Skeletal muscle cell (primary cell): ENCODE measurements at places on chromosomes 3 and 15.

DNA sequence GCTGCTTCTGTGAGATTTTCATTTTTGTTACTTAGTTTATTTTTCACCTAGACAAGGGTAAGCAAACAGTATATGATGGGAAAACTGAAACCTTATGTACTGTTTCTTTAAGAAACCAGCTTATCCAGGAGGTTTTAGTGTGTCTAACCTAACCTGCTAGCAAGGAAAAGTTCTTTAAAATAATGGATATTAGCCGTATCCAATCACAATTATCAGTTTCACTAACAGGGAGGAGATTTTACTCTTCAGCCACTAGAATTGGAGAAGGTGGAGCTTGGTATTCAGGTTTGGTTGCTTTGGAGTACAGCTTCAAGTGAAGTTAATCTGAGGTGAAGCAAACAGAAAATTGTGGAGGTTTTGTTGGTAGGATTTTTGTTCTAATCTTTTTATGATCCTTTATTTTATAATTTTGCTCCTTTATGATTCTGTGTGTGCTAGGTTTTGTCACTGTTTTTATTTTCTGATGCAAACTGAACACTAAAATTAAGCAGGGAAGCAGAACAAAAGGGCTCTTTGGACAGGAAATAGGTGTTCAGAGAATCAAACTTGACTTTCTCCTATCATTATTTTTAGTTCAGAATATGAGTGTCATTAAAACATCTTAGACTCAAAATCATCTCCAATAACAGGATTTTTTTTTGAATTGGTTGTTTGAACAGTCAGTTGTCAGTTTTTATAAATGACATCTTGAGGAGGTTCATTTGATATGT lies 13.0 kb downstream of the ZFAND6 start:
- DNase-seq, result peak; percentile 81

DNA sequence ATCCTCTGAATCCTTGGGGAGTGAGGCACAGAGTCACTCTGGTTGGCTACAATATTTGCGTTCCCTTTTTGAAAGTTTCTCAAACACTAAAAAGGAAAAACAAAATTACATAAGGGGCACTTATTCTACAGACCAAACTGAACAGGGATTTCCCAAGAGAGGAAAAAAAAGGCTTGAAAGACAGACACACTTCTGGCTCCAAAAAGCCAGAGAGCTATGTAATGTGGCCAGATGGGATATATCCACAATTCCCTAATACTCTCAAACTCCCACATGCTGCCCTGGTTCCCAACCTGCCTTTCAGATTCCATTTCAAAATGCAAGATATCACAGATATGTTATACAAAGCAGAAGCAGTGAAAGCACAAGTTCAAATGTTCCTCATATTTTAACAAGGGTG lies 1.6 kb downstream of the FRMD4B start:
- DNase-seq, result no peak

DNA sequence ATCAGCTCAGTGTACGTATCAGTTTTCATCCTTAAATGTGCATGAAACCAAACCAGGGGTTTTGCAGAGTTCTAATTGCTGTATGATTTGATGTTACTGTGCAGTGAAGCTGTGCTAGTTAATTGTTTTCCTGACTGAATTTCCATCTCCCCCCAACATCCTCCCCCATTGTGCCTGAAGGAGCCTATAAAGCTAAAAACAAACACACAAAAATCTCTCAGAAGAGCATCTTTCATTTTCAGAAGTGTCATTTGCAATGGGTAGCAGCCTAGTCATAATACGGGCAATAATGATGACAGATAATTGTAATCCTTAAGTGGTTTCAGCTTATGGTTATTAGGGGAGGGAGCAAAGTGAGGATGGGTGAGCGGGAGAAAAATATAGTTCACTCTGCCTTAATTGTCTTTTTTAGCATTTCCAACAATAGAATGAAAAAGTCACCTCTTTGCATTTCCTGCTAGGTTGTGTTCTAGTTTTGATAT lies 207.9 kb upstream of the TBL1XR1 start:
- DNase-seq, result no peak

DNA sequence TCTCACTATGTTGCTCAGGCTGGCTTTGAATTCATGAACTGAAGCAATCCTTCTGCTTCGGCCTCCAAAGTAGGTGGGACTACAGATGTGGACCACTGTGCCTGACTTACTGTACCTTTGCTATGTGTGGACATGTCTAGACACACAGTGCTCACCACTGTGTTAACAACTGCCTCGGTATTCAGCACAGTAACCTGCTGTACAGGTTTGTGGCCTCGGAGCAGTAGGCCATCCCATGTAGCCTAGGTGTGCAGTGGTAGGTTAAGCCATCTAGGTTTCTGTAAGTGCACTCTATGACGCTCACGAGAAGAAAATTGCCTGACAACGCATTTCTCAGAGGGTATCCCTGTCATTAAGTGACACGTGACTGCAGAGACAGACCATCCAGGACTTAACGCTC lies 70.3 kb downstream of the TAMM41 start:
- no peak for DNase-seq

- no peak for DNase-seq
Observed at GRCh38 chr15:88029696-88030095, 226.8 kb downstream of the NTRK3 start.

DNA sequence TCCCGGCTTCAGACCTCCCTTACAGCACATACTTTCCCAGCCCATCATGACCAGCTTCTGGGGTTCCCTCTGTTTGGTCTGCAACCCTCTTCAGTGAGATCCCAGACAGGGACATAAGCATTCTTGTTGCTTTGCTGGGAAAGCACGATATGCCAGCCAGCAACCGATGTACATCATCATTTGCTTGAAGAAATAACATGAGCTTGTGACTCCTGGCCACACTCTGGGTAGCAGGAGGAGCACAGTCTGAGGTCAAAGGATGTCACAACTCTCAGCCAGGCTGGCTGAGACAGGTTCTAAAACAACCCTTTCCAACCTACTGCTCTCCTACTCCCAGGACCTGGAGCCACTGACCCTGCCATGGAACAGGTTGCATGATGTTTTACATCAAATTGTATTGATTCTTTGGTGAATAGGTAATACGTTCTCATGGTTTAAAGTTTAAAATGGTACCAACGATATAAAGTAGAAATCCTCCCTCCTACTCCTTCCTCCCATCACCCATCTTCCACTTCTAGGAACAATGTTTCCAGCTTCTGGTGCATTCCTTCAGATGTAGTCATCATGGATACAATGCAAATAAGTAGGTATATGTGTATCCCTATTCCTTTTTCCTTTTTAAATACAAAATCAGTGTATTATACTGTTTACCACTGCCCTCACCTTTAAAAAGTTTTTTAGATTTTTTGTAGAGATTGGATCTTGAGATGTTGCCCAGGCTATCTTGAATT lies 190.3 kb downstream of the OPA1 start:
- no peak for DNase-seq

GRCh38 chr3:123026565-123027291 lies 835 bp downstream of the SEMA5B start:
- DNase-seq, result no peak

GRCh38 chr3:103794656-103795055 lies 1359.8 kb downstream of the ZPLD1 start:
- no peak for DNase-seq

GRCh38 chr3:33664195-33664594 lies 53.9 kb downstream of the CLASP2 start:
- peak; percentile 74 for DNase-seq

- no peak for DNase-seq
Observed at GRCh38 chr3:38030126-38031021, 932 bp upstream of the PLCD1 start.

DNA sequence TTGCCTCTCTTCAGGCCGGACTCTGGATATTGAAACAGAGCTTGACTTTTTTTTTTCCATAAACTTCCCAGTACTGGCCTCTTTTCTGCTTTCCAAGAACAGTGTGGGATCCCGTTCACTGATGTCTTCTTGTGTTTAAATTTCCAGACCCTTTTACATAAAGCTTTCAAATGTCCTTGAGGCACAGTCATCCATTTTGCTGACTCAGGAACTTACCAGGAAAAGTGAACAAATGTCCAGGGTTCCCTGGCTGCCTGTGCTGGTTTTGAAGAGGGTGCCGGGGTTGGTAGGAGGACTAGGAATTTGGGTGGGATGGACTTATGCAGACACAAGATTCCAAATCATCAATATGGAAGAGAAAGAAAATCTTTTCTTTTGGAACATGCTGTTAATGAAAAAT lies 68.1 kb downstream of the CHDH start:
- no peak for DNase-seq

DNA sequence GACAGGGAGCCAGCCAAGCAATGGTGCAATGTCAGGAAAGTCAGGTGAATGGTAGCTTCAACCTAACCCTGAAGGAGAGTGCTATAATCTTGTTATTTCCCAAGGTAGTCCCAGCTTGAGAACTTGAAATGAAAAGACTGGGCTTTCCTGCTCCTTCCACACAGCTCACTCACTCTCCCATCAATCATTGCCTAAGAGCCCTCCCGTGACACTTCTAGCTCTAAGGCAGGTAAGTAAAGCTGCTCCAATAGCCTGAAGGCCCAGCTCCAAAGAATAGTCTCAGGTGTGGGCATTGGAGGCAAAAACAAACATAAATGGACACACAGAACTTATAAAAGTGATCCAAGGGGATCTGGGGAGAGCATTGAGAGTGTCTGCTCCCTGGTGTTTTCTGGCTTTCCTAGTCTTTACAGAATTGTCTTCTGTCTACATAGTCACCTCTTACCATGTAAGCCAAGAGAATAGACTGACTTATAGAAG lies 63.1 kb upstream of the TBC1D5 start:
- DNase-seq, result no peak

DNA sequence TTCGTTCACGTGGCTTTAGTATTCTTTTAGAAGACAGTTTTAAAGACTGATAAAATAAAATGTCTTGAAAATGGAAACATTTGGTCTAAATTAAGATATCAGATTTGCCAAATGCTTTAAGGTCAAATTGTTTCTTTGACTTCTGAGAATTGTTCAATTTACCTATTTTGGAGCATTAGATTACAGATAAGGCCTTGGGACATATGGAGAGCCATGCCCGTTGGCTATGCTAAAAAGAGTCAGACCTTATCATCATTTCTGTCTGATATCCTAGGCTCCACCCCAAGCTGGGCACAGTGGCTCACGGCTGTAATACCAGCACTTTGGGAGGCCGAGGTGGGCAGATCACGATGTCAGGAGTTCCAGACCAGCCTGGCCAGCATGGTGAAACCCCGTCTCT lies 13.0 kb downstream of the ZNF445 start:
- DNase-seq, result no peak

DNA sequence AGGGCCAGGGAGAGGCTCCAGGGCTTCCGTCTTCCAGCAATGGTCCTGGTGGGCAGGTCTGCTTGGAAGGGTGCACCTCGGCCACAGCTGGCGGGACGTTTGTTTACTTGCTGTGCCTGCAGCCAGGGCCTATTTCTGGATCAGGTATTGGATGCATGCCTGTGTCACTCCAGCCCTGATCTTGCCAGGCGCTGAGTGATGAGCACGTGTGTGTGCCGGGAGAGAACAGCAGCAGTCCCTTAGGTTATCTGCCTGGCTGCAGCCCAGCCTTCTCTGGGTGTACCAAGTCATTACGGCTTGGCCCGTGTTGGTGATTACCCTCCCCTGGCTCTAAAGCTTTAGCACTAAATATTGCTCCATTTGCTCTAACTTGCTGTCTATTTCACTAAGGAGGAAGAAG lies 14.9 kb downstream of the CCDC32 start:
- no peak for DNase-seq

DNA sequence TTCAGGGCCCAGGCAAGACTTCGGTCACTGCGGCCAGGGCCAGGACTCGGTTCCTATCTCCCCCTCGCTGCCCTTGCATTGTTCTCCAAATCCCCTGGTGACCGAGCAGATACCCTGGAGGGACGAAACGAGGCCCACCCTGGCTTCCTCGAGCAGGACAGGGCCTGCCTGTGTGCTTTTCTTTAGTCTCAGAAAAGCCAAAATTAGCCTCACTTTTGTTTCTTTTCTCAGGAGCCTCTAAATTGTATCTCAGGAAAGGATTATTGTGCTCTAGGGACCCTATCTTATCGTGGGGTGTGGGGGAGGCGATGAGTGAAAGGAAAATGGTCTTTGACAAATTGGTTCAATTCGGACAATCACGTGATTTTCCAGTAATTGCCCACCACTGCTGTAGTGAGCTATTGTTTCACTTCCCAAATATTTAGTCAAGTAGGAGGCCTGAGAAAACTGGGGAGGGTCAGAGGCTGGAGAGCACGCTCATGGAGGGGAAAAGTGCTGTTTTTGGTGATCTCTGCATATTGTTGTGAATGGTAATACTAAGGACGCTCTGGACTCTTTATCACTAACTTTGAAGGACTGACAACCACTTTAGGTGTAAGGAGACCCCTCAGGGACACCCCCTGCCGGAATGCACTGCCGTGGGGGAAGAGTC lies 61.6 kb downstream of the TMEM44 start:
- no peak for DNase-seq

DNA sequence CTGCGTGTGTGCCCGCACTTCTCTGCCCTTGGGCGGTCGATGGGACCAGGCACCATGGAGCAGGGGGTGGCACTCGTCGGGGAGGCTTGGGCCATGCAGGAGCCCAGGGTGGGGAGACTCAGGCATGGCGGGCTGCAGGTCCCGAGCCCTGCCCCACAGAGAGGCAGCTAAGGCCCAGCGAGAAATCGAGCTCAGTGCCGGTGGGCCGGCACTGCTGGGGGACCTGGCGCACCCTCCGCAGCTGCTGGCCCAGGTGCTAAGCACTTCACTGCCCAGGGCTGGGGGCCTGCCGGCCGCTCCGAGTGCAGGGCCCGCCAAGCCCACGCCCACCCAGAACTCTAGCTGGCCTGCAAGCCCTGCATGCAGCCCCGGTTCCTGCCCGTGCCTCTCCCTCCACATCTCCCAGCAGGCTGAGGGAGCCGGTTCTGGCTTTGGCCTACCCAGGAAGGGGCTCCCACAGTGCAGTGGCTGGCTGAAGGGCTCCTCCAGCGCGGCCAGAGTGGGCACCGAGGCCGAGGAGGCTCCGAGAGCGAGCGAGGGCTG lies 553 bp upstream of the RTP4 start:
- no peak for DNase-seq

DNA sequence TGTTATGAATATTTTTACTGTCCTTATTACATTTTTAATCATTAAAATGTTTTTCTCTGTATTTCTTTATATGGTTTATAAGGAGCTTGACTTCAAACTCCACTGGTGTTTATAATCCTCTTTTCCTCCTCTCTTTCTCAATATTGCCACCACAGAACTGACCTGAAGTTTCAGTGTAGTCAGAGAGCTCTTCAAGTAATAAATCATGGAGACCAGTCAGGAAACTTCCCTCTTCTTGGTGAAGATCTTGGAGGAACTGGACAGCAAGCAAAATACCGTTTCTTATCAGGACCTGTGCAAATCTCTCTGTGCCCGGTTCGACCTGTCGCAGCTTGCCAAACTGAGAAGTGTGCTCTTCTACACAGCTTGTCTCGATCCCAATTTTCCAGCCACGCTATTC lies 23.8 kb downstream of the MINAR1 start:
- DNase-seq, result no peak

GRCh38 chr3:46380471-46381221 lies 9.9 kb downstream of the CCR5 start:
- DNase-seq, result no peak

- no peak for DNase-seq
Observed at GRCh38 chr3:77421916-77422315, 382.0 kb downstream of the ROBO2 start.

GRCh38 chr3:78706906-78707523 lies 1060.8 kb downstream of the ROBO1 start:
- DNase-seq, result no peak
